ENCODE measurements at places on chromosomes 4 and X.

GRCh38 chr4:555566-556275 lies 20.4 kb downstream of the TMEM271 start:
- no peak for DNase-seq

DNA sequence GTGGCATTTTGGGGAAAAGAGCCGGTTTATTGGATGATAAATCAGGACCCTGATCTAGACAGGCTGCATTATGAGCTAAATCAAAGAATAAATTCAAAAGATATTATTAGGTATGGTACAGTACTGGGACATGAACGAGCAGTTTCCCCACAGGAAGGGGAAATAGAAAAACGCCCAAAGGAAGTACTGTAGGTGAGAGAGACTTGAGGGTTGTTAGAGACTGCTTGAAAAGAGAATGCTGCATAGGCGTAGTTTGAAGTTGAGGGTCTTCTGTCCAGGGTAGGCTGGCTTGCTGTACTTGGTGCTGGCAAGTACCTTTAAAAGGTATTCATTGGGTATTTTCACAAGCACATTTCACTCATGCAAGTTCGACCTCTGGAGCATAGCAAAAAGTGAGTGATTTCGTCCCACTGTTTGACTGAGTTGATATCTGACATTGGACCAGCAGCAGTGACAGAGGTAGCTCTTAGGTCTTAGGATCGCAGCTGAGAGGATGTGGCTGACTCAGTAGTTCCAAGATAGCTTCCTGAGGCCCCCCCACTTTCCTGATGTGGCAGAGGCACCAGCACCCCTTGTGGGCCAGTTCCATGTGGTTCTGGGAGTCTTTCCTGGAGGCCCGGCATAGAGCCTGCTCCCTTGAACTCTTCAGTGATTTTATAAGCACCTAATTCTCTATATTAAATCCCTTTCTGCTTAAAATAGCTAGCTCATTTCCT lies 64.3 kb downstream of the TMEM131L start:
- DNase-seq, result no peak

DNA sequence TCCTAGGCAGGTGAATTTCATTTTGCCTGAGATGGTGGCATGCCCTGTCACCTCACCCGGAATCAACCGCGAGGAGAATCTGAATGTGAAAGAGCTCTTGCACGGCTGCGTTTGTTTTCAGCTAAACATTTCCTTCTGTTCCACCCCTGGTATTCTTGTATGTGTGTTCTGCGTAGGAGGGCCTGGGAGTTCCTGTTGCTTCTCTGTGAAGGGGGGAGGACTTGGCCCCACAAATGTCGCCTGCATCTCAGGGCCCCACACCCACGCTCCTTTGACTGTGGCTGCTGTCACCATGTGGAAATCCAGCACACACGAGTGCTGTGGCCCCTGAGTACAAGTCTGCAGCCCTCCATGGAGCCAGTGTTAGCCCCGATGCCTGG lies 45.8 kb upstream of the CLCN4 start:
- peak; percentile 44 for DNase-seq

DNA sequence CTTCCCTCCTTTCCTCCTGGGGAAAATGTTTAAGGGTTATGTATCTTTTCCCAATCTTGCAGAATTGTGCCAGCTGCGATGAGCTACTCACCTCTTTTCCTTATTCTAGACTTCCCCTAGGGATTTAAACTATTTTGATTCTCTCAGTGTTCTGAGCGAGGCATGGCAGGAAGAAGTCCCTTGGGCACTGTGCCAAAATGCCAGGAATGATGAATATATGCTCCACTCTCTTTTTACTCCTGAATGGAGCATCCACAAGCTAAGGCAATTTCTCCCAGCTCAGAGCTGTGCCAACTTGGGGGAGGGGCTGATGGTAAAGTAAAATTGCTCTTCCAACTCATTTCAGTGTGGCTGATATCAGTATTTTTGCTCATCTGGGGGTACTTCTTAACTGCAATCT lies 4.0 kb upstream of the C4orf17 start:
- DNase-seq, result no peak

DNA sequence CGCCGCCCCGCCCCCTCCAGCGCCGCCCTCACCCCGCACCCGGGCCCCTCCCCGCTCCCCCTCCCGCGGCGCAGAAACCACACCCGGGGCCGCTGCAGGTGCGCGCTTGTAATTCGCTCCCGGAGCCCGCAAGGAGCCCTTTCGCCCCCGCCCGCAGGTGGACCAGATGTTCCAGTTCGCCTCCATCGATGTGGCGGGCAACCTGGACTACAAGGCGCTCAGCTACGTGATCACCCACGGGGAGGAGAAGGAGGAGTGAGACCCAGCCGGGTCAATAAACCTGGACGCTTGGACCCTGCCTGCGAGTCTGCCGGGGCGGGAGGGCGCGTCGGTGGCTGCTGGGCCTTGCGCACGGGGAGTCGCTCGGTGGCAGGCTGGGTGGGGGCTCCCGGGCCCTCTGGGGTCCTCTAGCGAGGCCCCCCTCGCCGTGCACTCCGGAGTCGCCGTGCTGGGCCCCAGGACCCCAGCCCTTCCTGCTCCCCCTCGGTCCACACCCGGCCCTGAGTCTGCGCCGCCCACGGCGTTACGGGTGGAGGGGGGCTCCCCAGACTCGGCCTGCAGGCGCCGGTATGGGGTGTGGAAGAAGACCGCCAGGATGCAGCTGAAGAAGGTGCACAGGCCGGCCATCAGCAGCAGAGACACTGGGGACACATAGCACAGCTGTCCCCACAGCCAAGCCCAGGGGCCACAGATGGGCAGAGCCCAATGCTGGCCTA lies 7.1 kb downstream of the SLC49A3 start:
- DNase-seq, result no peak

GRCh38 chr4:86184901-86185285 lies 175.0 kb downstream of the MAPK10 start:
- DNase-seq, result no peak

Data from stimulated activated CD8-positive, alpha-beta memory T cell treated with anti-CD3 and anti-CD28 coated beads, Interleukin-4, amount 100 ng/mL, for 24 hours (primary cell).